ENCODE measurements at places on chromosomes 5 and 9. TPM values are rescaled to one million over a fixed set of nuclear protein-coding genes. Genes with fewer than 3 reads are reported as not detected.
A peak's percentile ranks its signal among the peaks of the same experiment; 100 is the strongest.

DNA sequence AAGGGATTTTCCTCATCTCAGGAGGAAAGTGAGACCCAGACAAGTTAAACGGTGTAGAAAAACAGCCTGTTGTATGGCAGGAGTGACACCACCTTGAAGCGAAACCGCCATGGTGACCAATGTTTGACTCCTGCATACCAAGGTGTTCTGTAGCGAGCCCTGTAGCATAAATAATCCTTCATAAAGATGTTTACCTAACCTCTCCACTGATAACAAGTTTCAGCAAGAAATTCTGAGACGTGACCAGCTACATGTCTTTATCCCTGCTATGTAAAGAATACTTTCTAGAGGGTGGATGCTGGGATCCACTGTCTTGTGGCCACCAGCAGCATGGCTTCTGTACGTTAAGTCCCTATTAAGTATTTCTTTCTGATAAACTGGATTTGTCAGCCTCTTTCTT, 148.1 kb downstream of the MPDZ start:
- peaks cover 79% of the 10 kb centered on the region for H3K36me3 ChIP-seq
- no peaks in the 10 kb centered on the region for H3K27me3 ChIP-seq
- no peak overlapping the region for H3K4me3 ChIP-seq

- no peaks in the 10 kb centered on the region for H3K27me3 ChIP-seq
- no peak overlapping the region for H3K4me3 ChIP-seq
- DNase-seq = no peak
- no peak overlapping the region for H3K27ac ChIP-seq
- no peaks in the 10 kb centered on the region for H3K36me3 ChIP-seq
Measured at GRCh38 chr5:126301056-126301455, 122.2 kb upstream of the GRAMD2B start.

DNA sequence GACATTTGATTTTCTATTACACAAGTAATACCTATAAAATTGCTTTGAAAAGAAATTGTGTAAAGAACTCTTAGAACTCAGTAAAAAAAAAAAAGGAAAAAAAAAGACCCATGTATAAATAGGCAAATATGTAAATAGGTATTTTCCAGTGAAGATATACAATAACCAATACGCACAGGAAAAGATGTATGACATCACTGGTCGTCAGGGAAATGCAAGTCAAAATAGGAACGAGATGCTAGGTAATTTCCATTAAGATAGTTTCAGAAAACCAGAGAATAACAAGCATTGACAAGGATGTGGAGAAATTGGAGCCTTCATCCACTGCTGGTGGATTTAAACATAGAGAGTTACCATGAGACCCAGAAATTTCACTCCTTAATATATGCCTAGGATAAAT, 708.8 kb downstream of the MTRR start:
- H3K36me3 ChIP-seq = no peaks in the 10 kb centered on the region
- H3K27ac ChIP-seq = no peak overlapping the region
- no peaks in the 10 kb centered on the region for H3K27me3 ChIP-seq
- DNase-seq = no peak

- H3K4me1 ChIP-seq = no peaks in the 10 kb centered on the region
- no peaks in the 10 kb centered on the region for H3K36me3 ChIP-seq
- H3K4me3 ChIP-seq = no peak overlapping the region
- no peaks in the 10 kb centered on the region for H3K27me3 ChIP-seq
- H3K27ac ChIP-seq = no peak overlapping the region
Measured at GRCh38 chr9:138073408-138073807, 195.8 kb downstream of the CACNA1B start.

DNA sequence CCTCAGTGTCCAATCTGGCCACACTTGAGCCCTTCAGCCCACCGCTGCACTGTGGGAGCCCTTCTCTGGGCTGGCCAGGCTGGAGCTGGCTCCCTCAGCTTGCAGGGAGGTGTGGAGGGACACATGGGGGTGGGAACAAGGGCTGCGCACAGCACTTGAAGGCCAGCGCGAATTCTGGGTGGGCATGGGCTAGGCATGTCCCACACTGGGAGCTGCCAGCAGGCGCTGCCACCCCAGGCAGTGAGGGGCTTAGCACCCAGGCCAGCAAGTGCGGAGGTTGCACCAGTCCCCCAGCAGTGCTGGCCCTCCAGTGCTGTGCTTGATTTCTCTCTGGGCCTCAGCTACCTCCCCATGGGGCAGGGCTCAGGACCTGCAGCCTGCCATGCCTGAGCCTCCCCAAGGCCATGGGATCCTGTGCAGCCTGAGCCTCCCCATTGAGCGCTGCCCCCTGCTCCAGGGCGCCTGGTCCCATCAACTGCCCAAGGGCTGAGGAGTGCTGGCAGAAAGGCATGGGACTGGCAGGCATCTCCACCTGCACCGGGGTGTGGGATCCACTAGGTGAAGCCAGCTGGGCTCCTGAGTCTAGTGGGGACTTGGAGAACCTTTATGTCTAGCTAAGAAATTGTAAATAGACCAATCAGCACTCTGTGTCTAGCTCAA, 148.2 kb downstream of the EMB start:
- H3K27me3 ChIP-seq = no peaks in the 10 kb centered on the region
- no peak for DNase-seq

- no peaks in the 10 kb centered on the region for H3K4me1 ChIP-seq
- H3K27me3 ChIP-seq = no peaks in the 10 kb centered on the region
- H3K36me3 ChIP-seq = no peaks in the 10 kb centered on the region
- no peak overlapping the region for H3K27ac ChIP-seq
- no peak overlapping the region for H3K4me3 ChIP-seq
- no peak for DNase-seq
Measured at GRCh38 chr5:9365512-9365911, 180.4 kb downstream of the SEMA5A start.

- no peaks in the 10 kb centered on the region for H3K27me3 ChIP-seq
- peaks cover 30% of the 10 kb centered on the region for H3K36me3 ChIP-seq
- peak overlapping the region; percentile 67 for H3K4me3 ChIP-seq
- H3K27ac ChIP-seq = peak overlapping the region; percentile 83
Measured at GRCh38 chr5:179795863-179796833, 2.4 kb downstream of the LTC4S start.

GRCh38 chr9:16293610-16294009, 576.9 kb downstream of the BNC2 start:
- peaks cover 10% of the 10 kb centered on the region for H3K4me1 ChIP-seq
- DNase-seq = no peak
- no peak overlapping the region for H3K4me3 ChIP-seq
- H3K27me3 ChIP-seq = no peaks in the 10 kb centered on the region
- no peaks in the 10 kb centered on the region for H3K36me3 ChIP-seq

- H3K4me1 ChIP-seq = no peaks in the 10 kb centered on the region
- no peaks in the 10 kb centered on the region for H3K27me3 ChIP-seq
- no peak overlapping the region for H3K27ac ChIP-seq
- no peak for DNase-seq
- H3K36me3 ChIP-seq = no peaks in the 10 kb centered on the region
- no peak overlapping the region for H3K4me3 ChIP-seq
Measured at GRCh38 chr5:165015547-165015946, 1510.1 kb downstream of the MAT2B start.

DNA sequence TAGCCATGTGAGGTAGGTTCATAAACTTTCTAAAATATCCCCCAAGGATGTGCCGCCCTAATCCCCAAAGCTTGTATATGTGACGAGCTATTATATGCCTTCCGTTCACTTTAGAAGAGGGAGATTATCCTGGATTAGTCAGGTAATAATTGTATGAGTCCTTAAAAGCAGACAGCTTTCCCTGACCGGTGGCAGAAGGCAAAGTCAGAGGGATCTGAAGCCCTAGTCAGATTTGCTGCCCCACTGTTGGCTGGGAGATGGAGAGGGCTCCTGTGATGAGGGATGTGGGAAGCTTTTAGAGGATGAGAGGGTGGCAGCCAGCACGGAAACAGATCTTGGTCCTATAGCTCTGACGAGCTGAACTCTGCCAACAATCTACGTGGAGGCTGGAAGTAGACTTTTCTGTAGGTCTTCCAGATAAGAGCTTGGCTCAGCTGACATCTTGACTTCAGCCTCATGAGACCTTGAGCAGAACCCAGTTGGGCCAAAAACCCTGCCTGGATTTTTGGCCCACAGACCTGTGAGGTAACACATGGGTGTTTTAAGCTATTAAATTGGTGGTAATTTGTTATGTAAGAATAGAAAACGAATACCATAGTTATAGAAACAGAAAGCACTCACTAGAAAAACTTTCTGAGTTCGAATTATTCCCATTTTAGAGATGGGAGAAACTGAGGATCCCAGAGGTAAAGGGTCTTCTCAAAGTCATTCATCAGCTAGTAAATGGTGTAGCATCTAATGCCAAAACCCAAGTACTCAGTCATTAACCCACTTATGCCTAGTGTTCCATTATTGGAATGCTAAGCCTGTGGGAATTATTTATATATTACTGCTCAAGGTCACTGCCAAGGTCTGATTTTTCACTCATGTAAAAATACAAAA, 48.9 kb downstream of the SH3PXD2B start:
- peaks cover 48% of the 10 kb centered on the region for H3K4me1 ChIP-seq
- peak overlapping the region; percentile 92 for H3K27ac ChIP-seq
- no peaks in the 10 kb centered on the region for H3K27me3 ChIP-seq
- no peaks in the 10 kb centered on the region for H3K36me3 ChIP-seq

DNA sequence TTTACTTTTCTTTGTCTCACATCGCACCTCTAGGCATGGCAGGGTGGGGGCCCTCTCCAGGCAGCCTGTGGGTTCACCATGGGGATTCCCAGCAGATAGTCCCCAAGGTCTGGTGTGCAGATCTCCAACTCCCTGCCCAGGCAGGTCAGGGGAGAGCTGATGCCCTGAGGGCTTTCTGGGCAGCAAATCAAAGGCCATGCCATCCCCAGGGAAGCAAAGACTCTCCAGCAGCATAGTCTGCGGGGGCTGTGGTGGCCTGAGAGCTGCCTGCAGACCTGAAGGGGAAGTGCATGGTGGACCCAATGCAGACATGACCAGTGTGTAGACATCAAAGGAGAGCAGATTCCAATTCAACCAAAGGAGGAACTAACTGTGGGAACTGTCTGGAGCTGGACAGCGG, 7.7 kb downstream of the NEURL1B start:
- peaks cover 100% of the 10 kb centered on the region for H3K4me1 ChIP-seq
- no peak for DNase-seq
- H3K27ac ChIP-seq = peak overlapping the region; percentile 95
- H3K27me3 ChIP-seq = no peaks in the 10 kb centered on the region
- no peaks in the 10 kb centered on the region for H3K36me3 ChIP-seq

DNA sequence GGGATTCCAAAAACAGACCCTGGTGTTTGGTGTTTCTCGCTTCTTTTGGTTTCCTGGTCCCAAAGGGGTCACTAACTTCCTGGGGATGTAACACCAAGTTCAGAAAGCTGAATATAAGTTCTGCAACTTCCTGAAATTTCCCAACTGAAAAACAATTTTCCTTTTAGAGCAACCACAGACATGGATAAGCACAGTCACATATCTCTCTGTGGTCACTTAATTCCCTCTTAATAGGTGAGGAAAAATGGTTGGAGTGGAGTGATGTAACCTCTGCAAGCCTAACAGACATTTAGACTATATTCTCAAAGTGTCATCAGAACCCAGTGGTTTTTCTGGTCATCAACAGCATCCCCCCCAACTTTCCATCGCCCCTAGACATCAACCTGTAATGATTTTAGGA, 135.3 kb downstream of the PRELID2 start:
- H3K27me3 ChIP-seq = no peaks in the 10 kb centered on the region
- no peak for DNase-seq
- H3K36me3 ChIP-seq = no peaks in the 10 kb centered on the region
- H3K27ac ChIP-seq = no peak overlapping the region

DNA sequence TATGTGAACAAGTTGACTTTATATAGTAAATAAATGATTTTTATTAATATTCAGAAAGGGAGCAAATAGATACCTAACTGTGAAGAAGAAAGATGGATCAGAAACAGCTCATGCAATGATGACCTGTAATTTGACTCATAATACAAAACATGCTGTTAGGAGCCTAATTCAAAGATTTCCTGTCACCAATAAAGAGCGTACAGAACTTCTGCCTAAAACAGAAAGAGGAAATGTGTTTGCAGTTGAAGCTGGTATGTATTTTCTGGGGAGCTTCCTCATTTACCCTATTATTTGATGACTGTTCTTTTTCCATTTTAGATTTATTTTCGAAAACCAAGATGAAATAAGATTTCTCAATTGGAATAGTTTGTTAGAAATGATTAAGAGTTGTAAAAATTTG, 11.4 kb downstream of the YTHDC2 start:
- no peak for DNase-seq
- H3K27ac ChIP-seq = no peak overlapping the region
- no peaks in the 10 kb centered on the region for H3K27me3 ChIP-seq
- H3K4me3 ChIP-seq = no peak overlapping the region
- no peaks in the 10 kb centered on the region for H3K36me3 ChIP-seq
- H3K4me1 ChIP-seq = no peaks in the 10 kb centered on the region

DNA sequence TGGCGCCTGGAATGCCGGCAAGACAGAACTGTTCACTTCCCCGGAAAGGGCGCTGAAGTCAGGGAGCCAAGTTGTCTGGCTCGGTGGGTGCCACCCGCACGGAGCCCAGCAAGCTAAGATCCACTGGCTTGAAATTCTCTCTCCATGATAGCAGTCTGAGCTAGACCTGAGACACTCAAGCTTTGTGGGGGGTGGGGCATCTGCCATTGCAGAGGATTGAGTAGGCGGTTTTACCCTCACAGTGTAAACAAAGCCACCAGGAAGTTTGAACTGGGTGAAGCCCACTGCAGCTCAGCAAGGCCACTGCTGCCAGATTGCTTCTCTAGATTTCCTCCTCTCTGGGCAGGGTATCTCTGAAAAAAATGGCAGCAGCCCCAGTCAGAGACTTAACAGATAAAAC, 277.4 kb downstream of the SLCO4C1 start:
- no peak overlapping the region for H3K27ac ChIP-seq
- no peaks in the 10 kb centered on the region for H3K27me3 ChIP-seq
- H3K36me3 ChIP-seq = no peaks in the 10 kb centered on the region
- no peak for DNase-seq
- no peak overlapping the region for H3K4me3 ChIP-seq

DNA sequence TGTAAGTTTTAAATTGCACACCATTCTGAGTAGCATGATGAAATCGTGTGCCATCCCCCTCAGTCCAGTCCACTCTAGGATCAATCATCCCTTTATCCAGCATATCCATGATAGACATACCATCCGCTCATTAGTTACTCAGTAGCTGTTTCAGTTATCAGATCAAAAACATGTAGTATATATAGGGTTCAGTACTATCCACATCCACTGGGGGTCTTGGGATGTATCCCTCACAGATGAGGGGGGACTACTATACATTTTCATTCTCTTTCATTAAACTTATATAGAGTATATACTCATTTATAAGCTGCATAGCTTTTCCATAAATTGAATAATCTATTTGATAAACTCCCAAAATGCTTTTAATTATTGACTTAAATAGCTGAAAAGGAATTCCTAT, 67.6 kb downstream of the MEIKIN start:
- H3K27ac ChIP-seq = no peak overlapping the region
- no peak overlapping the region for H3K4me3 ChIP-seq
- H3K27me3 ChIP-seq = no peaks in the 10 kb centered on the region
- no peak for DNase-seq

GRCh38 chr9:104961701-104962359, 33.9 kb upstream of the ABCA1 start:
- no peak overlapping the region for H3K27ac ChIP-seq
- peaks cover 11% of the 10 kb centered on the region for H3K4me1 ChIP-seq
- no peaks in the 10 kb centered on the region for H3K36me3 ChIP-seq
- no peaks in the 10 kb centered on the region for H3K27me3 ChIP-seq
- no peak overlapping the region for H3K4me3 ChIP-seq

Gene GNA14
- 29.2 TPM for total RNA-seq

Gene SLCO6A1
- total RNA-seq = not detected

Gene SLC25A2
- total RNA-seq = not detected

Gene TAS2R1
- not detected for total RNA-seq

Gene PCDHGC5
- total RNA-seq = 2.1 TPM

Gene CSF1R
- 21.9 TPM for total RNA-seq

All from sigmoid colon (tissue), 7 donors.